NCI-H446 treated with DMSO at 0.1 percent for 48 hours (cell line): ENCODE measurements at places on chromosomes 12 and 14.

GRCh38 chr12:132840536-132840935, 11.9 kb upstream of the GOLGA3 start:
- no peak for DNase-seq

- no peak for DNase-seq
Measured at GRCh38 chr12:16021676-16022075, 110.5 kb downstream of the DERA start.

DNA sequence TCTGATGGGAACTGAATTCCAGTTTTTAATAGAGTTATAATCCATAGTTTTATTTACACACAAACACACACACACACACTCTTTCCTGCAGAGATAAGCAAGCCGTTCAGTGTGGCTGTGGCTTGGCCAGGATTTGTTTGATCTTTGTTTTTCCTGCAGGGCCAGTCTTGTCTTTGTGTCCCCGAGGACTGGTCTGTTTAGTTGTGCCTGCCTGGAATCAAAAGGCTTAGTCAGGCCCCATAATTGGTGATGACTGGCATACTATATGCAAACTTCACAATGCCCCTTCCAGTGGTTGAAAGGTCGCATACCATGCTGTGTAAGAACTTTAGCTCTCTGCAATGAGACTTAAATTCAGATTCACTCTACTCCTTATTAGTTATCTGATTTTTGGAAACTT, 26.0 kb downstream of the WBP11 start:
- no peak for DNase-seq

DNA sequence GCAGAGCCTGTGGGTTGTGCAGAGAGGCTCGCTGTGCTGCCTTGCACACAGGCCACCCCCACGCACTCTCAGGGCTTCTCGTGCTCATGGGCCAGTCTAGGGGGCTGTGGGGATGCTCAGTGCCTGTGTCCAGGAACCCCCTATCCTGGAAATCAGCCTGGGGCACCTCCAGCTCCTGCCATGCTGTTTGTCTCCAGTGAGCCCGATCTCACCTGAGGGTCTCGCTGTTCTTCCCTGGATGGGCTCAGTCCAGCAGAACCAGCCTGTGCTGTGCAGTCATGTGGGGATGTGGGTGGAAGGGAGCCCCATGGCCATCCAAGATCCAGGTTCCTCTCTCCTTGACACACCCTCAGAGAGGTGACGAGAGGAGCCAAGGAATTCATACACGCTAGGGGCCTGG, 26.7 kb downstream of the SERPINA1 start:
- no peak for DNase-seq

DNA sequence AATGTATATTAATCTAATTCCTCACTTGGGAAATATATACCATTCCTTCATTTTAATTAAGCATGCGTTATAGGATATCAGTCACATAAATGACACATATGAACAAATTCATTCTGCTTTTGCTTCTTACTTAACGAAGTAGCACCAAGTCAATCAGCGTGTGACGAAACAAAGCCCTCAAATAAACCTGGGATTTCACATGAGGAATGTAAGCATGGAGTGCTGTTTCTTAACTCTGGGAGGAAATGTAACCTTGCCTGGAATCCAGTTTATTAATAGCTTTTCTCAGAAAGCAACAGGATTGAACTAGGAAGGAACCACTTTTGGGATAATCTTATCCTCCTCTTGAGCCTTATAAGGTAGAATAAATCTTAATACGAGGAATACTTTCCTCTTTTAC, 72.0 kb downstream of the NIN start:
- no peak for DNase-seq

DNA sequence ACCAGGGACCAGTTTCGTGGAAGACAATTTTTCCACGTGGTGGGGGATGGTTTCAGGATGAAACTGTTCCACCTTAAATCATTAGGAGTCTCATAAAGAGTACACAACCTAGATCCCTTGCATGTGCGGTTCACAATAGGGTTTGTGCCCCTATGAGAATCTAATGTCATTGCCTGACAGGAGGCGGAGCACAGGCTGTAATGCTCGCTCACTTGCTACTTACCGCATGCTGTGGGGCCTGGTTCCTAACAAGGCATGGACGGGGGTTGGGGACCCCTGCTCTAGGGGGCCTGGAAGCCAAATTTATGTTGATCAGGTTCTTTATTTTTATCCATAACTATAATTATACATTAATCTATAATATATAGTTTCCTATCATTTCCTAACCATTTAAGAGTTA, 315.3 kb downstream of the MED13L start:
- no peak for DNase-seq

DNA sequence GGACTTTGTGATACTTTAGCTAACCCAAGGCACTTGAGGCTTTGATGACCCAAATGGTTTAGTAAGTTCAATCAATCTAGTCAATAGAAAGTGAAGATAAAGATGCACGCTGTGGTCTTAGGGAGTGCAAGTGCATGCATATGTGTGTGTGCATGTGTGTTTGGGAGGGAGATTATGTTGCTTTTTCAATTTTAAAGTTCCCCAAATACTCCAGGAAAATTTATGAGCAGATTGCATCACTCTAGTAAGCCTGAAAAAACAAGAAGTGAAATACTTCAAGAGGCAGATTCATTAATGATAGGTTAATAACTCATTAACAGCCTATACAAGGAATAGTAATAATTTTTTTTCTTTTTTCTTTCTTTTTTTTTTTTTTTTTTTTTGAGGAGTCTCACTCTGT, 12.4 kb upstream of the SIX1 start:
- DNase-seq, result no peak

- no peak for DNase-seq
Measured at GRCh38 chr12:92070054-92070863, 75.4 kb downstream of the BTG1 start.

GRCh38 chr12:75483431-75483830, 2.9 kb downstream of the GLIPR1 start:
- DNase-seq, result no peak

- no peak for DNase-seq
Measured at GRCh38 chr14:31057035-31057434, 30.9 kb upstream of the STRN3 start.

DNA sequence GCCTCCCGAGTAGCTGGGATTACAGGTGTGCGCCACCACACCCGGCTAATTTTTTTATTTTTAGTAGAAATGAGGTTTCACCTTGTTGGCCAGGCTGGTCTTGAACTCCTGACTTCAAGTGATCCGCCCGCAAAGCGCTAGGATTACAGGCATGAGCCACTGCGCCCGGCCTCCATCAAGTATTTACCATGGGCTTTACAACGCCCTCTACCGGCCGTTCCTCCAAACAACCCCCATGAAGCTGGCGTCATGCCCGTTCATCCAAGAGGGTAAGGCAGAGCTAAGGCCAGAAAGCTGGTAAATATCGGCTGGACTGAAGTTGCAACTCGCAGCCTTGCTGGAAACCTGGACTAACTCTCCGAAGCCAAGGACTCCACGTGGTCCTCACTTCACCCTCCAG, 41.6 kb downstream of the RNF34 start:
- no peak for DNase-seq

GRCh38 chr14:97253756-97254155, 456.6 kb downstream of the VRK1 start:
- DNase-seq, result no peak

DNA sequence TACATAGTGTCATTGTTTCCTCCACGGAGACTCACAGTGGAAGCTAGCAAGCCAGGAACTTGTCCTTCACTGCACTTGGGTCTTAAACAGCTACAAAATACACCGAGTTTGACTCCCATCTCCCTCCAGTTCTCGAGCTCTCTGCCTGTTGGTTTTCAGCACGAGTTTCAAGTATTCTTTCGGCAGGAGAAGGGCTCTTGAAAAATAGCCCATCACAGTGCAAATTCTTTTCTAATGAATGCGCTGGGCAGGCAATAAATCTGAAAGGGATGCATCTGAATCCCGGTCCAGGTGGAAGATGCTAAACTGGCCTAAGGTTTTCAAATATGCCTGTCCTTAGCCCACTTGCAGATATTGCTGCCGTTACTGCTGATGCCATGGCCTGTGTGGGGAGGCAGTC, 173.9 kb downstream of the CACNA1C start:
- DNase-seq, result no peak

GRCh38 chr14:36818794-36819384, 157.2 kb downstream of the PAX9 start:
- DNase-seq, result no peak

GRCh38 chr12:20205854-20206253, 162.5 kb upstream of the PDE3A start:
- no peak for DNase-seq

- no peak for DNase-seq
Measured at GRCh38 chr12:119025786-119026185, 44.4 kb downstream of the SRRM4 start.

DNA sequence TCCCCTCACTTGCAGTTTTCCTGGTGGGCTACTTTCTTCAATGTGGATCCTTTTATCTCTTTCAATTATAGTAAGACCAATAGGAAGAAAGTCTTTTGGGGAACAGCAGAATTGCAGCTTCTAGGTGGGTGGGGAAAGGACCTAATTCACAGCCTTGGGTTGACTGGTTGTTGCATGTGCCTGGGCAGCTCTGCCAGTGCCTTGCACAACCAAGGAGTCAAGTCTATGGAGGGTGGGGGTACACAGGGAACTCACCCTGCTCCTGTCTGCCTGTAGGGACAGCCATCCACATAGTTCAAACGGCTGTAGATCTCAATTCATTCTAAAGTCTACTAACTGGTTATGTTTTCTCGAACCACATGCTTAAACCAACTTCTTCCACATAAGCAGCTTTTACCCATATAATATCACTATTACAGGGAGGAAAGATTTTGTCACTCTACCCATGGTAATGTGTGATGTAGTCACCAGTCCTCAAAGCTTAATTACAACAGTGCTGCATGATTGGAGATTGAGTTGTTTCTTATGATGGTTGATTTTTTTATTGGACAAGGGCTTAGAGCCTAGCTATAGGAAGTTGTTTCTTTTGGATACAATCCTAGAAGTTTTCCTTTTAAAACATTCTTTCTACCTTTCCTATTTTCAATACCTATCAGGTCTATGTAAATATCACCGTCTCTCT, 117.7 kb upstream of the FRMD6 start:
- no peak for DNase-seq

- no peak for DNase-seq
Measured at GRCh38 chr12:78191611-78192010, 360.9 kb downstream of the NAV3 start.

- DNase-seq, result no peak
Measured at GRCh38 chr14:67442139-67442906, 30.4 kb upstream of the PLEK2 start.

DNA sequence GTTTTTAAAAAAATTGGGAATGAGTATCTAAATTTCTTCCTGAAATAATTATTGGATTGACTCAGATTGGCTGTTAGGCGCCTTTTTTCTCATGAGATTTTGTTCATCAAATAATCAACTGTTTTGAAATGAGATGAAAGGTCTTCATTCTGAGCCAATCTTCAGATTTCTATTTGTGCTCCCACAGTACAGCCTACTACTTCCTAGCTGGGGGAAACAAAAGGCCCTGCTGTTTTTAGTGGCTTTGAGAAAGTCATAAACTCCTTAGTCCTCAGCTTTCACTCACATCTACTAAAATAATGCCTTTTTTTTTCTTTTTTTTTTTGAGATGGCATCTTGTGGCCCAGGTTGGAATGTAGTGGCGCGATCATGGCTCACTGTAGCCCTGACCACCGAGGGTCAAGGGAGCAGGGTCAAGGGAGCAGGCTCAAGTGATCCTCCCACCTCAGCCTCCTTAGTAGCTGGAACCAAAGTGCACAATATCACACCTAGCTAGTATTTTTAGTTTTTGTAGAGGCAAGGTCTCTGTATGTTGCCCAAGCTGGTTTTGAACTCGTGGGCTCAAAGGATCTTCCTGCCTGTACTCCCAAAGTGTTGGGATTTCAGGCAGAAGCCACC, 15.2 kb downstream of the NACA start:
- DNase-seq, result no peak

GRCh38 chr12:120094485-120094884, 22.1 kb downstream of the RAB35 start:
- peak; percentile 47 for DNase-seq

DNA sequence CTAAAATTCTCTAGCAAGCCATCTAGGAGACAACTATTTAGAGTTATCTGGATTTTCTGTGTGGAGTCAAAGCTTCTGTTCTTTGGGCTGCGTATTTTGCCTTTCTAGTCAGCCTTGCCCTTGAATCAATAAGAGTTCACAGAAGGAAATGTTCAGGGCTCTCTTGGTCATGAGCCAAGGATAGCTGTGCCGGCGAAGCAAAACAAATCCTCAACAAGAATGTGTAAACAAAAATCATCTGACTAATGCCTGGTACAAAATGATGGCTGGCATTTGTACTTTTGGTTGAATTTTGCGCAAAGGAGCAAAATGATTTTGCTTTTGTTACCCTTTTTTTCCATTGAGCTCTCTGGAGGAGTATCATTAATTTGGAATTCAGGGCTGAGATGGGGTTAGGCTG, 171.1 kb downstream of the DACT1 start:
- peak; percentile 46 for DNase-seq

DNA sequence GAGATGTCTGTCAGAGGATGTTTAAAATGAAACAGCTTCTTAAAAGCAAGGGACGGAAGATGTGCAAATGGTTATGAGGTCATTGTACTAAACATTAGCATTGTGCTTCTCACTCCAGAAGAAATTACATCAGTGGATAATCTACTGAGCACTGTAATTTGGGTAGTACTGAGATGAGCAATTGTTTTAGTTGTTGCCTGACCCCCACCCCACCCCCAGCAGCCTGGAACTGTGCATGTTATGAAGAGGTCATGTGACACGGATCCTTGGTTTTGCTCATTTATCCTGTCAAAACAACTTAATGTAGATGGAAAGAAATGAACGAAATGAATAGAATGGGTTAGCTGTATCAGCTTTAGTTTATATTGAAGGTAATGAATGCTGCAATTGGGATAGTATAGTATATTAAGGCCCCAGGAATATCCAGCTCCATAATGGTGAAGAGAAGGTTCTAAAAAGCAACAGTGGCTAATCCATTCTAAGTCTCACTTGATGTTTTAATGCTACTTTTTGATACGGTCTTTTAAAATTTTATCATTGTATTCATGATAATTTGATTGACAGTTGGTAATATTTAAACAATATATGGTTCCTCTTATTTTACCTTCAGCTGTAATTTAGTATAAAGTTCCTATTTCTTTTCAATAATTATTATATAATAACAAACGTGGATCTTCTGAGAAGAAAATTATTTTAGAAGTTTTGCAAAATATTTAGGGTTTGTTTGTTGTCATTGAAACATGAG, 58.5 kb downstream of the WNK1 start:
- DNase-seq, result no peak

DNA sequence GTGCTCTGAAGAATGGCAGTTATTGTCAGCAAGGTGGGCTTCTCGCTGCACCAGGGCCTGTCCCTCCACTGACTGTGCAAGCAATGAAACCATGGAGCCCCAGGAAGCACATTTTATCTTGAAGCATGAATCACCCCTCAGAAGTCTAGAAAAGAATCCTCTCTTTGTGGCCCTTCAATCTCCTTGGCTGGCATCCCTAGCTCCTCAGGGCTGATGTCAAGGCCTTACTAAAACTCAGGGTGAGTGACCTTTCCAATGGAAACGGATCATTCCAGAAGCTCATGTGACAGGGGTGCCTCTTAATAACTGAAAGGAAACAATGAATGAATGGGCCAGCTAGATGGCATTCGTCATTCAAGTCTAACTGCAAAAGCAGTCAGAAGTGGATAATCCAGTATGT, 22.3 kb upstream of the PLEKHH1 start:
- no peak for DNase-seq

GRCh38 chr14:44741431-44741830, 220.3 kb downstream of the KLHL28 start:
- DNase-seq, result no peak

GRCh38 chr14:57254884-57255283, 13.8 kb downstream of the EXOC5 start:
- no peak for DNase-seq

- no peak for DNase-seq
Measured at GRCh38 chr12:80716696-80717469, at the start of gene MYF5. MYF5 (plus strand) TSS chr12:80716912; CDS start chr12:80717064, 152 bp downstream.
